ENCODE measurements at places on chromosomes 5 and 9.

DNA sequence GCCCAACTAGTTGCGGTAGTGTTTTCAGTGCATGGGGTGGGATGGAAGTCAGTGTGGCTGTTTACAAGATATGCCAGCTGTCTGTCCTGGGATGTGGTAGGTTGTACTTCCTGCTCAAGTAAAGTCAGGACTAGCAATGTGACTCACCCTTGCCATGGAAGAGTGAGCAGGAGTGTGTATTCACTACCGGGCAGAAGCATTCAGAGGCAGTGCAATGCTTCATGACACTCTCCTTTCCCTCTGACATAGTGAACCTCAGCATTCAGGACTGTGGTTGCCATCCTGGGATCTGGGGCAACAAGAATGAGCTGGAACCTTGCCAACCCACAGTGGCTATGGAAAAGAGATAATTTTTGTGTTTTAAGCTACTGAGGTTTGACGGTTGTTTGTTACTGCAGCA is 68.9 kb downstream of the BOD1 start:
- DNase-seq = no peak

- DNase-seq = no peak
Measured at GRCh38 chr5:59234236-59234635, 651.4 kb downstream of the RAB3C start.

- no peak for DNase-seq
Measured at GRCh38 chr5:148965511-148966265, 97.2 kb downstream of the SH3TC2 start.

DNA sequence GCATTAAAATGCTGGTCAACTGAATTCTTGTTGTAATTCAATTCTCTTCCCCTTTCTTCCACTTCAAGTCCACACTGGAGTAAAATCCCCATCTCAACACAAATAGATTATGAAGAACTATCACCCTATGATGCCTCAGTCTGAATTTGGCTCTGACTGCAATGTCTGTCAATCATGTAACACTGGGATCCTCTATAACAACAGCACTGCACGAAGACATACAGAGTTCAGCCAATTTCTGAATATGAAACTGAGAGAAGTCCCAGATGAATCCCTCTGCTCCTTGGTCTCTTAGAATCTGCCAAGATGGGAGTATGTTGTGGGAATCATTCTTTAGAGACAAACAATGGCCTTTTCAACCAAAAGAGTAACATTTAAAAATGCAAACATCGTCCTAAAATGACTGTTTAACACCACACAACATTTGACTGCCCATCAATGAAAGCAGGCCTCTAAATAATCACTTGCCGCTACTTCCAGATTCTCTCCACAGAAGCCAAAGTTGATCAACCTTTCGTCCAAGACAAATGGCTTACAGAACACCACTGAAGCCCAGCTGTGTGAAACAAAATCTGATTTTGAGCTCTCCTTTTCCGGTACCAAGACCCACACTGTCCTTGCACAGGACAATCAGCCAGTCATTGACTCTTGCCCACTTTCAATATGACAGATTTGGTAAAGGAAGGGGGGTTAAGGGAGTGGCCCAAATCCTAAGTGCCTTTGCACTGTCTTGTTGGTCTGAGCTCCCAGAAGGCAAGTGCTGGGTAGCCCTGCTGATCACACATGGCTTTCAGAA is 258.0 kb downstream of the EBF1 start:
- DNase-seq = no peak

GRCh38 chr9:98657897-98658296 is 50.8 kb downstream of the GABBR2 start:
- DNase-seq = no peak

DNA sequence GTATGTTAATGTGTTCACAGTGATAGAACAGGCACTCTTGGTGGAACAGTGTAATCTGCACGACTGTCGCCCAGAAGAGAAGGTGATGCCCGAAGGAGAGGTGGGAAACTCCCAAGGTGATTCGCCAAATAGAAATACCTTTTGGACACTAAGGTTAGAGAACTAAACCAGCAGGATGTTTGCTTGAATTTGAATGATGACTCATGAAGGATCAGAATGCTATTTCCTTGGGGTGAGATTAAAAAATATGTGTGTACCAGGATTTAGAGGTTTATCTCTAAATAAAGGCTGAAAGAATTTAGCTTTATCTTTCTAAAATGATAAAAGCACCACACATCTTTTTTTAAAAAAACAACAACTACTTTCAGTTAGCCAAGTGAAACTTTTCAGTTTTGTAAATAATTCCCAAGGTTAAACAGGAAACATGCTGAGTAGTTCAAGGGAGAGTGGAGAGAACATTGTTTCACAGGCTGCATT is 297.4 kb upstream of the TAS2R1 start:
- DNase-seq = no peak

- no peak for DNase-seq
Measured at GRCh38 chr9:33931326-33931725, 114.4 kb downstream of the UBE2R2 start.

DNA sequence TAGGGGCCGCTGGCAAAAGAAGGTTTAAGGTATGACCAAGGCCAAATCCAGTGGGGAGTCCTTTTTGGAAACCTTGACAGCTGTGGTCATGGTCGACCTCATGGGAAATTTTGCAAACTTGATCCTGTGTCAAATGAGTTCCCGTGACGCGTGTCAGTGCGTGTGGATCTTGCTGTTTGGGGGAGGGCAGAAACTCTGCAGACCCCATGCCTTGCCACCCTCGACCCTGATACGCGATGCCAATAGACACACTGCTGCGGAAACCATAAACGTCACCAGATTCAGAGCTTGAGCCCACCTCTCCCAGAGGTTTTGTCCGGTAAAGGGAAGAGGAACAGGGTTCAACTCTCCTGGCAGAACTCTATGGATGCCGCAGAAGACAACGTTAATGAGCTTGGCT is 104.7 kb downstream of the ADAMTS2 start:
- no peak for DNase-seq

DNA sequence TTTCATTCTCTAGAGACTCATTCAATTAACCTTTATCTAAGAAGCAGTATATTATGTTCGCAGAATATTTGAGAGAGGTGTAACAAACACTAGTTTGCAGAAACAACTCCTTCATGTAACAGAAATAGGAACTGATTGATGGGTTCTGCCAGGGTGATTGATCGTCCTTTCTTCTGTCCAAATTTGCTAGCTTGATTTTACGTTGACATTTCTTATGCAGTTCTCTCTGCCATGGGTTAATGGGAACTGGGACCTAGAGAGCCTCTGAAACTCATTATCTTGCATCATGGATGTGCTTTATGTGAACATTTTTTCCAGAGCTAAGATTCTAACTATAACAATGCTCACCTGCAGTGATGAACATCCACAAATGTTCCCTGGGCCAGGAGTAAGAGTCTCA is 107.0 kb downstream of the SLC24A2 start:
- DNase-seq = no peak

- no peak for DNase-seq
Measured at GRCh38 chr5:149133795-149134777, 7.2 kb upstream of the ABLIM3 start.

GRCh38 chr9:1013021-1013420 is 36.6 kb downstream of the DMRT3 start:
- no peak for DNase-seq

- no peak for DNase-seq
Measured at GRCh38 chr5:131230406-131230805, 33.4 kb upstream of the CDC42SE2 start.

GRCh38 chr9:80995759-80996158 is 693.6 kb downstream of the TLE1 start:
- no peak for DNase-seq

GRCh38 chr9:18536554-18536953 is 62.6 kb downstream of the ADAMTSL1 start:
- no peak for DNase-seq

- no peak for DNase-seq
Measured at GRCh38 chr9:126222835-126223431, 103.7 kb upstream of the MVB12B start.

DNA sequence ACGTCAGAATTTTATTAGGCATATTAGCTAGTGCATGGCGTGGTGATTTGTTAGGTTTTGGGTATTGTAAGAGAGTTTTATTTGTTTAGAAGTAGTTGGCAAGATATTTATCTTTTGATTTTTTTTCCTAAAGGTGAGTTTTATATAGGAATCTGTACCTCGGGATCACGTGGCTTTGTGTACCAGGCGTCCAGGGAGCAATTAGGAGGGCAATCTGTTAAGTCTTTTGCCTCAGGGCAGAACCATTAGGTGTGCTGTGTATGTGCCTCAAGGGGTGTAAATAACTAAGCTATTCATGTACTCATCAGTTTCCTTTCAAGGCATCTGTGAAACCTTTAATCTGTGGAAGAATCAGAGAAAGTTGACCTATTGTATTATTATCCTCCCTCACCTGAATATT is 39.4 kb downstream of the ZSWIM6 start:
- DNase-seq = no peak

DNA sequence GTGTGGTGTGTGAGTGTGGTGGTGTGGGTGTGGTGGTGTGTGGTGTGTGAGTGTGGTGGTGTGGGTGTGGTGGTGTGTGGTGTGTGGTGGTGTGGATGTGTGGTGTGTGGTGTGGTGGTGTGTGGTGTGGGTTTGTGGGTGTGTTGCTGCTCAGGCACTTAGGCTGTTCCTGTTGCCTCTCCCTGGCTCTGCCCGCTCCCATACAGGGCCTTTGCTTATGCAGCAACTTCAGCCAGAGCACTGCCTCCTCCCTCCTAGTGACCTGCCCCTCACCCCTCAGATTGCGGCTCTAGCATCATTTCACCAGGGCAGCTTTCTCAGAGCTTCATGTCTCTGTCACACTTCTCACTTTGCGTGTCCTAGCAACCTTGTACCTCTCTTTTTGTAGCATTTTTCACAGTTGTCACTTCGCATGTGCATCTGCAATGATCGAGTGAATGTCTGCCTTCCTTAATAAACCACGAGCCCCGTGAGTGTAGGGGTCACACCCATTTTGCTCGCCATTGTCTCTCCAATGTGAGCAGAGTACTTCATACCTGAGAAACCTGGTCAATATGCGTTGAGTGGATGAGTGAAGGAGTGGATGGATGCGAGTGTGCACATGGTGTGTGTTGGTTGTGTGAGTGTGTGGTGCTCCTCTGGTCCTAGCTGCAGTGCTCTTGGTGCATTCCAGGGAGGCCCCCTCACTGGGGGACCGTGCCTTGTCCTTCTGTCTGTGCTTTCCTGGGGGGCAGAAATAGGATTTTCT is 167.9 kb upstream of the PANK3 start:
- DNase-seq = no peak

- no peak for DNase-seq
Measured at GRCh38 chr5:154179846-154180710, 10.5 kb upstream of the GALNT10 start.

GRCh38 chr5:143153332-143154119 is 250.0 kb downstream of the NR3C1 start:
- DNase-seq = no peak

- DNase-seq = no peak
Measured at GRCh38 chr9:86977205-86977835, 30.0 kb upstream of the GAS1 start.

DNA sequence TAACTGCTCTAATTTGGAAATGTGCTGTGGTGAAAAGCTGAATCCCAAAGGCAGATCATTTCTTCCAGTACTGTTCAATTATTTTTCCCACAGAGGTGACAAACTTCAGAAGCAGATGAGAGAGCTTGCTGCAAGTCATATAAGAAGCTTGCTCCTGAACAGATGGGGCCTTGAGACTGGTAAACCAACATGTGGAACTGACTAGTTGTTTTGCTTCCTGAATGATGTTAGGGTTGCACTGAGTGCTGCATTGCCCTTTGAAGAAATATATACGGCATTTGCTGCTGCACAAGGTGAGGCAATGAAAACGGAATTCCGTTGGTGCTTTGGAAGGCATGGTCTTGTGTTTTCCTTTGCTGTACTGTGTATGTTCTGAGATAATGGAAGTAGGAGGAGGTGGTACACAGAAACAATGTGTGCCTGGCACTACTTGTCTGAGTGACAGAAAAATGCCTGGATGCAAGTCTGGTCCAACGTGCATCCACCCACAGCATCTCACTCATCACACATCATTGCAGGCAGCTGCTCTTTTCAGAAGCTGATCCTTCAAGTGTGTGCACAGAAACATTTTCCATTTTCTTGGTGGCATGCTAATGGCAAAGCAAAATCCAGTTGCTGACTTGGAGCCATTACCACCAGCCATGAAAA is 76.9 kb downstream of the ANKH start:
- DNase-seq = no peak

- DNase-seq = no peak
Measured at GRCh38 chr5:165720901-165721300, 2215.5 kb downstream of the MAT2B start.

DNA sequence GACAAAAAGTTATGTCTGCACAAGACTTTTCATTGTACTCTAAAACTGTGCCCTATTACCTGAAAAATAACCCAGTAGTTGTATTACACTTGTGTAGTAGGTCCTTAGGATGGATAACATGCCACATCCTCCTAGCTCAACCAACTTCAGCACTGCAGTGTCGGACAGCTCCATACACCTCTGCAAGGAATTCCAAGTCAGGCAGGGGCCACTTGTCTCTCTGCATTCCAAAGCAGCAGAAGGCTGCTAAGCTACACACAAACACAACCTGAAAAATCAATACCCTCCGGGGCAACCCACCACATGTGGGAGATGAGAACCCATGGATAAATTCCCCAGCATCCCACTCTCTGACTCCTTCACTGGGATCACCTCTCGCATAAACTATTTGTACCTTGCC is 50.2 kb downstream of the MED10 start:
- no peak for DNase-seq

DNA sequence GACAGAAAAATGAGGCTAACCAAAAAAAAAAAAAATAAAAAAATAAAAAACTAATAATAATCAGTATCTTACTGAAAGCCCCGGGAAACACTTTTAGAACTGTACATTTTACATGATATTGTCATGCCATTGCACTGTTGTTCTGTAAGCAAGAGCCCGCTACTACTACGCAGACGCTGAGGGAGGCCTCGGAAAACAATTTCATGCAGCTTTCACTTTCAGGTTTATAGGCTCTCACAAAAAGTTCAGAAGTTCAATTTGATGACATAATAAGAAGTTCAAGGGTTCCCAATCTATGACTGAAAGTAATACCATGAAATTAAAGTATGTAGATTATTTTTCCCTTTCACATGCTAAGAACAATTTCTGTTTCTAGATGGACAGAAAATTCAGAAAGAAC is 318.3 kb upstream of the ITGA1 start:
- DNase-seq = peak; percentile 9

DNA sequence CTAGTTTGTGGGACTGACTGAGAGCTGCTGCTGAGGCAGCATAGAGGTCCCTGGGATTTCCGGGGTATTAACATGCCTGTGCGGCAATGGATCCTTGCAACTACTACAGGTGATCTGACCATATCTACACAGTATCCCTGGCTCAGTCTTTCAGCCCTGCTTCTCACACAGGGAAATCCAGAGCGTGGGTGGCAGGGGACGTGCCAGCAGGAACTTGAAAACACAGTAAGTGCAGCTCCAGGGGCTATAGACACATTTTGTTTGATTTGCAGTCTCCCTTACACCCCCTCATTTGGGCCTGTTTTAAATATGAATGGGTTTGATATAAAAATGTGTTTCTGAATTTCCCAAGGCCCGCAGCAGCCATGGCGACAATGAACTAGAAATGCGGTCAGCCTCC is 209.5 kb downstream of the DCP2 start:
- no peak for DNase-seq

GRCh38 chr9:127133739-127134167 is 11.3 kb upstream of the ANGPTL2 start:
- DNase-seq = no peak
